Activated CD4-positive, CD25-positive, alpha-beta regulatory T cell (primary cell): ENCODE measurements at places on chromosomes 3 and 15.
A peak's percentile ranks its signal among the peaks of the same experiment; 100 is the strongest.

DNA sequence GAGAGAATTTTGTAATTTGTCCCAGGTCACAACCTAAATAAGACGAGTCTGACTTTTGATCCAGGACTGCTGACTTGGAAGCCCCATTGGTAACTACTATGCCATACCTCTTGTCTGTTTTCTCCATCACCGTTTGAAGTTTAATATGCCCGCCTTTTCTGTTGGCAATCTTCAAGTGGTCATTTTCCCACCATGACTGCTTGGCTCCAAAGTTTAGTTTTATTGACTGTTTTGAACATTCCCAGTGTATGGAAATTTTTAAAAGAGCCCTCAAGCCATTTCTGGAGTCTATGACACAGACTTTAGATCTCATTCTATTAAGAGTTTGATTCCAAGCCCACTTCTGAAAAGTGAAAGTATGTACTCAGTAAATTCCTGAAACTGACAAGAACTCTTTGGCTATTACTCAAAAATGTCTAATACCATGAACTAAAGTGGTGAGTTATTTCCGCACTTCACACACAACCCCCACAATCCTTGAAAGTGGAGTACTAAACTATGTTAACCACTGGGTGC is 136.7 kb upstream of the ADAMTS9 start:
- no peak for DNase-seq

DNA sequence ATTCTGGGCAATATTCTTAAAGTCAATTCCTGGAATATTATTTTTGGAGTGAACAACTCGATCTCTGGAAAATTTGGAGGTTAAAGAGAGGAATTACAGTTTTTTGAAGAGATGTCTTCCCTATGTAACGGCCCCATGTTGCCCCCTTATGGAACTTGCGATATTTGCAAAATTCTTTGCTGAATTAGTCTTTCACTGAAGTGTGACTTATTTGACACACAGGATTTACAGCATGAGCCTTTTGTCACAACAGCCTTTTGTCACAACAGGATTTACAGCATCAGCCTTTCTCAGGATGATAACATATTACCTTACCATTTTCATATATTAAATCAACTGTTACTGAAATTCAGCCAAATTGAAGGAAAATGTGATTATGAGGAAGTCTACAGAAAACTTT is 37.8 kb upstream of the SPTSSB start:
- no peak for DNase-seq

DNA sequence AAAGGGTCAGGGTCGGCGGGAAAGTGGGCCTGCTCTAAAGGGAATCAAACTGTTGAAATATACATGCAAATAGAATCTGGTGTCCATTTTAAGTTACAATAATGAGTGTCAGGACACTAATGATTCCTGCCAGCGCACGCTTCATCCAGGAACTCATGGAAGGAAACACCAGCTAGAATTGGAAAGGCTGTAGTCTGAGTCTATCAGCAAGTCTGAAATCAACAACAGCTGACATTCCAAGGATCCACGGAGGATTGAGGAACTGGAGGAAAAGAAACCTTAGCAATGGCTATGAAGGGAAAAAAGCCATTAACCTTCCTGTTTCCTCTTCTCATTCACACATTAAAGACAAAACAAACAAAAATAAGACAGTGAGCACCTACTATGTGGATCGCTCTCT is 1063.1 kb downstream of the NTRK3 start:
- no peak for DNase-seq

DNA sequence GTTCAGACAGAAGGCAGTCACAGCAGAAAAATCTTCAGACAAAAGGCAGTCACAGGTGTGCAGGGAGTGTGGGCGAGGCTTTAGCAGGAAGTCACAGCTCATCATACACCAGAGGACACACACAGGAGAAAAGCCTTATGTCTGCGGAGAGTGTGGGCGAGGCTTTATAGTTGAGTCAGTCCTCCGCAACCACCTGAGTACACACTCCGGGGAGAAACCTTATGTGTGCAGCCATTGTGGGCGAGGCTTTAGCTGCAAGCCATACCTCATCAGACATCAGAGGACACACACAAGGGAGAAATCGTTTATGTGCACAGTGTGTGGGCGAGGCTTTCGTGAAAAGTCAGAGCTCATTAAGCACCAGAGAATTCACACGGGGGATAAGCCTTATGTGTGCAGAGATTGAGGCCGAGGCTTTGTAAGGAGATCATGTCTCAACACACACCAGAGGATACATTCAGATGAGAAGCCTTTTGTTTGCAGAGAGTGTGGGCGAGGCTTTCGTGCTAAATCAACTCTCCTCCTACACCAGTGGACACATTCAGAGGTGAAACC is 27.6 kb downstream of the ZNF589 start:
- DNase-seq = peak; percentile 55

GRCh38 chr3:123663977-123664376 is 79.1 kb upstream of the HACD2 start:
- no peak for DNase-seq

DNA sequence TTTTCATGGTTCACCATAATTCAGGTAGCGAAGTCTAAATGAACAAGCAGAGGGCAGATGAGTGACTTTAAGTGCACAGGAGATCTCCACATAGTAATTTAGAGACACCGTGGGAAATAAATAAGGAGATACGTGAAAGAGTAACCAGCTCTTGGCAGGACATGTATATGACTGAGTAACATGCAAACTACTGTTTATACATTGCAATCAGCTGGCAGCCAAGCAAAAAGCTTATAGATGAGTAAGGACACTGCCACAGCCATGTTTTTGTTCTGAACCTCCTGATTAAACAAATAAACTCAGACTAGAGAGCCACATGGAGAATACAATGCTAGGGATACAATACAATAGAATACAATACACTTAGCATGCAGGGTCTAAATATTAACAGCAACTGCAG is 252.4 kb downstream of the FHIT start:
- DNase-seq = no peak

- DNase-seq = no peak
Measured at GRCh38 chr3:66312039-66312438, 91.2 kb downstream of the SLC25A26 start.

- no peak for DNase-seq
Measured at GRCh38 chr3:155385896-155386625, 92.6 kb upstream of the STRIT1 start.

DNA sequence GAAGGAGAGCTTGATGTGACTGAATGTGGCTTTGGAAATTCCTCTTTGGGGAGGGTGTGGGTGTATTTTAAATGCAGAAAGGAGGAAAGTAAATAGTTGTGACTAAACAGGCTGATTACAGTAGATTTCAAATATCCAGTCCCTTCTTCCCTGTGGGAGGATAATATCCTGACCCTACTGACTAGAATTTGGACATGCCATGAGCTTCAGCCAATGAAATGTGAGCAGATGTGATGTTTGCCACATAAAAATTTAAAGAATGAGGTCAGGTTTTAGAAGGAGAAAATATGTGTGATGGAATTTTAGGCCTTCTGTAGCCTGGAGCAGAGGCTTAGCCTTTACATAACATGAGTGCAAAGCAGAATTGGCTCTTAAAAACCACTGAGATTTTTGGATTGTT is 1218.9 kb downstream of the ROBO2 start:
- DNase-seq = no peak

- no peak for DNase-seq
Measured at GRCh38 chr3:186746008-186746407, 28.8 kb downstream of the KNG1 start.

GRCh38 chr3:184968115-184968514 is 156.1 kb downstream of the VPS8 start:
- DNase-seq = no peak

DNA sequence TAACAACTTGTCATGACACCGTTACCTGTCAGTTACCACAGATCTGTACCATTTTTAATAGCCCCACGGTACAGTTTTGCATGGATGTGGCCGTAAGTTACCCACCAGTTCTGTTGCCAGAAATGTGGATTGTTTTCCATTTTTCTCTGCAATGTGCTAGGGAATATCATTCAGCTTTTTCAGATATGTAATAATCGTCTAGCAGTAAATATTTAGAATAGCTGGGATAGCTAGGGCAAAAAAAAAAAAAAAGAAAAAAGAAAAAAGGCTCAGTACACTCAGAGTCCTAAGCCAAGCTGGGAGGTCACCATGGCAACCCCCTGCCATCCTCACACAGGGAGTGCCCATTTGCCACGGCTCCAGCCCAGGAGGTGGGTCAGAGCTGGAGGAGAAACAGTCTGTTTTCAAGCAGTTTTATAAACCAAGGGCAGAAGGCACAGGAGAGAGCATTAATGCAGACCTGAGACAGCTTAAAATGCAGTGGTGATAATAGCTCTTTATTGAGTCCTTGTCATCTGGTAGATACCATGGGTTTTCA is 25.2 kb downstream of the PAQR5 start:
- no peak for DNase-seq

- no peak for DNase-seq
Measured at GRCh38 chr15:83999396-84000135, 236.0 kb upstream of the GOLGA6L4 start.

GRCh38 chr3:3532508-3532907 is 266.7 kb upstream of the LRRN1 start:
- DNase-seq = no peak

GRCh38 chr3:147431751-147432150 is 22.6 kb downstream of the ZIC1 start:
- no peak for DNase-seq

DNA sequence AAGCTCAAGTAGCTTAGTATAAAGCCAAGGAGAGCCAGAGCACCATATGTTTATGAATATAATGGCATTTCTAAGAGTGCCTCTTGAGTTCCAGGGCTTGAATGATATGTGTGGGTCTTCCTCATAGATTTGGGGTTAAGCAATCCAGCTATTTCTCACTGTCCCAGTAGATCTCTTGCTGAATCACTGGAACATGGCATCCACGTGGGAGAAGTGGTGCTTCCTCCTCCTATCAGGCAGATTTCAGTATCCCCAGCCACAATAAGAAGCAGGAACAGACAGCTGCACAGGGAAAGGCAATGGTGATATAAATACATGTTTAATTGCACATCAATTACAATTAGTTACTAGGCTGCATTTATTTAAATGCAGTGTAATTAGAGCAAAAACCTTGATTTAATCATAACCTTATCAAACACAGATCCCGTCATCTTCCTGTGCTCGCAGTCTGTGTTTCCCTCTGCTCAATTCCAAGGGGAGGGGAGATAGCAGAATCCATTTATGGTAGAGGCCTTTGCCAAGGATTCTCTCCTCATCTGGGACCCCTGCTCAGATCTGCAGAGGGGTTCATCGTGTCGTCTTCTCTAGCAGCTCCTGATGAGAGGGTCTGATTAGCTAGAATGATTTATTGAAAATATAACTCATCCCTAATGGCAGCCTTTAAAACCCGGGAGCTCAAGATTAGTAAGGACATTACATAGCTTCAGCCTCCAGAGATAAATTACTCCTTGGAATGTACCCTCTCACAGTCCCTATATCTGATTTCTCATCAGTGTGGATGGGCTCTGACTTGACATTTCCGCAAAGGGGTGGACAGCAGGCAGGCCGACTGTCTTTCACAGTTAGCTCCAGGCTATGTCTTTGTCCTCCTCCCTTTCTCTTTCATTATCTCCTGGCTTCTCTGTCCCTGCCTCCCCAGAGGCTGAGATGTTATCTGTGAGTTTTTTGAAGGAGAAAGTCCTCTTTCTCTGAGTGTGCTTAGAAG is 775.9 kb downstream of the AGBL1 start:
- DNase-seq = no peak

DNA sequence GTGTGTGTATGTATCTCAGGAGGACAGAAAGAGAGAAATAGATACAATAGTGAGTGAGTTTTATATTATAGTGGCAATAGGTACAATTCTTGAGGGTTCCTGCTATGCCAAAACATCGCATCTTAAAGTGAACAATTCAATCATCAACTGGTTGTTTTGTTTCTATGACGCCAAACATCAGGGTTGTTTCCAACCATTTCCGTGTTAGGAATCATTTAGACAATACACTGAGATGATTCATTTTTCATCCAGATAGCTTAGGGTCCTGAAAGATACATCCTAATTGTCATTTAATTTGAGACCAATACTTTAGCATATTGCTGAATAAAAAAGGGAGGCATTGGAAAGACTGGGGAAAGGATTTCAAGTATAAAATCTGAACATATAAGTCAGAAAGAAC is 472.2 kb downstream of the MCTP2 start:
- DNase-seq = no peak

DNA sequence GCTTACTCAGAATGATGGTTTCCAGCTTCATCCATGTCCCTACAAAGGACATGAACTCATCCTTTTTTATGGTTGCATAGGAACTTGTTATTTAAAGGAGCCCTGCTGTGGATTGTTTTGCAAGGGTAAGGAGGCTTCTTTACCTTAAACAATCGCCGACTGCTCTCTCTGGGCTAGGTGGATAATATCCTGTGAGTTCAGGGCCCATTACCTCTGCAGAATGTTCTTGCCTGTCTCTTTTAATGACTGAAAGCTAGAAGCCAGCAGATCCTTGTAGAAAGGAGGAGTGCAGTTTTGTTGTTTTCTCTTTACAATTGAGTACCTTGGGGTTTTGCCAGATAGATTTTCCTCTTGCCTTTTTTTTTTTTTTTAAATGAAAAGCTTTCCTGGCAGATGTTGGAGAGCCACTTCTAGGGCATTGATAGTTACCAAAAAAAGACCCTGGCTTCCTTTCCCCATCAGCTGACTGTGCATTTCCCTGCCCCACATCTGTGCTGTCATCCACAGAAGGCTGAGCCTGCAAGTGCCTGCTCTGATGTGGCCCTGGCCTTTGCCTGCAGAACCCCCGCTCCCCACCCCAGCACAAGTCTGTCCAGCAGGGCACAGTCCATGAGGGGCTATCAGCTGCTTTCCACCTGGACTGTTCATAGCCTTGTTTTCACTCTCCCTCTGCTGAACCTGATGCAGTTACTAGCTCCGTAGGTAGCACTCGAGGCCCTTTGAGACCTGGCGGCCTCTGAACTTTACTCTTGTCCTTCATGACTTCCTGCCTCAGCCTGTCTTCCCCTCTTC is 113.1 kb downstream of the CHCHD6 start:
- no peak for DNase-seq

GRCh38 chr3:85877631-85878030 is 918.8 kb downstream of the CADM2 start:
- no peak for DNase-seq

DNA sequence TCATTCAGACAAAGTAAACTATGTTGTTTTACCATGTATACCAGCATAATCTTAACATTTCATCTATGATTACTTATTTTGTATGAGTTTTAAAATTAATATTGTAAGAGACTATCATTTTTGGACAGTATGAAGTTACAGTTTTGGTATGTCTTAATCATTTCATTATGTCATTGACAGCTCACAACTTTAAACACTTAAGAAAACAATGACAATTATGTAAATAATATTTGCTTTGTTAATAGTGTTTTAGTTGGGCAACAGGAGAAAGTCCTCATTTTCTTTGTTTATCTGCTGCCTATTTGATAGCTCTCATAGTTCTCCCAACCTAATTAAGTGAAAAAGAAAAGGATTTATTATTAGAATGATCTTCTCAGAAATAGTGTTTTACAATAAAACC is 80.2 kb downstream of the MEF2A start:
- no peak for DNase-seq

GRCh38 chr3:49600781-49601180 is 46.5 kb downstream of the BSN start:
- DNase-seq = no peak

- no peak for DNase-seq
Measured at GRCh38 chr3:57065588-57065987, 5.1 kb downstream of the SPATA12 start.
